Left lung (tissue), 14 donors: ENCODE measurements at places on chromosomes 5 and 9. TPM values are rescaled to one million over a fixed set of nuclear protein-coding genes. Genes with fewer than 3 reads are reported as not detected.

DNA sequence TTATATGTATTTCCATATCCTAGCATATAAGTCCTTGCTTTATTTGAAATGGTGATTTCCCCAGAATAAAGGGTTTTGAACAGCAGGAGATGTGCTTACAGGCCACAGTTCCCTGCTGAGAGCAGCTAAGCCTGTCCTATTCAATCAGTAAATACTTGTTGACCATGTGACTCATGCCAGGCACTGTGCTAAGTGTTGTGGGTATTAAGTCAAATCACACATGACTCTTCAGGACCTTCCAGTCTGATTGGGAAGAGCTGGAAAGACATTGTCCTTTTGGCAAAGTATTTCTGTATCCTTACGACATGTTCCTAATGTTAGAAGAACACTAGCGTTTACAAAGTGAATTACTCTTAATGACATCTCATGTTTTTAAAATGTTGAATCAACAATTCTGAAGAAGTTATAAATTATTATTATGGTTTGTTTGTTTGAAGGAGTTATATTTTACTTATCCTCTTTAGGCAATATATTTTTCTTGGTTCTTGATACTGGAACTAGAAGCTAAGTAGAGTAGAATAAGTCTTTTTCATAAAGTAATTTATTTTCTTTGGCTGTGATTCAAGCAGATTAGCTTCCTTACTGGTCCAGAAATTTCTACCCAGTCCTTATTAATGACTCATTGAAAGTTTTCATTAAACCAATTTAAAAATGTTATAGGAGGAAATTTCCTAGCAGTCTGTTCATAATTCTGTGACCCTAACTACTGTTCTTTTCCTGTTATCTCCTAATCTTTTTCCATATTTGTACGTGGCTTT lies 82.1 kb downstream of the GAPVD1 start:
- no peaks in the 10 kb centered on the region for H3K27me3 ChIP-seq
- DNase-seq, result no peak
- H3K36me3 ChIP-seq, result peaks cover 83% of the 10 kb centered on the region
- no peaks in the 10 kb centered on the region for H3K4me1 ChIP-seq
- H3K27ac ChIP-seq, result no peak overlapping the region

- DNase-seq, result no peak
- no peaks in the 10 kb centered on the region for H3K36me3 ChIP-seq
- H3K4me3 ChIP-seq, result no peak overlapping the region
- H3K27ac ChIP-seq, result no peak overlapping the region
- no peaks in the 10 kb centered on the region for H3K27me3 ChIP-seq
Measured at GRCh38 chr9:6656614-6657300, 11.2 kb upstream of the GLDC start.

- H3K4me1 ChIP-seq, result no peaks in the 10 kb centered on the region
- H3K27me3 ChIP-seq, result no peaks in the 10 kb centered on the region
- DNase-seq, result no peak
- no peak overlapping the region for H3K4me3 ChIP-seq
- H3K27ac ChIP-seq, result no peak overlapping the region
Measured at GRCh38 chr9:72228282-72228681, 79.0 kb downstream of the GDA start.

DNA sequence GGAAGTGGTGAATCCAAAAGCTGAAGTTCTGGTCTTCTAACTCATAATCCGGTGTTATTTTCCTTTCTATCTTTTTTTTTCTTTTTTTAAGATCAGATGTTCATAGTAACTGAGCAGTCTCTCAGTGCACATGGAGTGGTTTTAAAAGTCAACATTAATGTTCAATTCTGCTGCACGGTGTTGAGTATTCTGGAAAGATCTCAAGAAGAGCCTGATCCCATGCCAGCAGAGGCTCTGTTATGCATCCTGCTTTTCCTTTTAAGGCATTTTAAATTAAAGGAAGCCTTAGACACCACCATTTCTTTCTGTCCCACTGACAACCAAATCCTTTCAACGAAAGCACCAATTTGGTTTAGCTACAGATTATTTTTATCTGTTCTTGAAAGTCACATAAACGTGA lies 33.4 kb downstream of the SEMA5A start:
- no peak overlapping the region for H3K4me3 ChIP-seq
- no peaks in the 10 kb centered on the region for H3K4me1 ChIP-seq
- H3K27me3 ChIP-seq, result no peaks in the 10 kb centered on the region
- H3K27ac ChIP-seq, result no peak overlapping the region
- H3K36me3 ChIP-seq, result no peaks in the 10 kb centered on the region

DNA sequence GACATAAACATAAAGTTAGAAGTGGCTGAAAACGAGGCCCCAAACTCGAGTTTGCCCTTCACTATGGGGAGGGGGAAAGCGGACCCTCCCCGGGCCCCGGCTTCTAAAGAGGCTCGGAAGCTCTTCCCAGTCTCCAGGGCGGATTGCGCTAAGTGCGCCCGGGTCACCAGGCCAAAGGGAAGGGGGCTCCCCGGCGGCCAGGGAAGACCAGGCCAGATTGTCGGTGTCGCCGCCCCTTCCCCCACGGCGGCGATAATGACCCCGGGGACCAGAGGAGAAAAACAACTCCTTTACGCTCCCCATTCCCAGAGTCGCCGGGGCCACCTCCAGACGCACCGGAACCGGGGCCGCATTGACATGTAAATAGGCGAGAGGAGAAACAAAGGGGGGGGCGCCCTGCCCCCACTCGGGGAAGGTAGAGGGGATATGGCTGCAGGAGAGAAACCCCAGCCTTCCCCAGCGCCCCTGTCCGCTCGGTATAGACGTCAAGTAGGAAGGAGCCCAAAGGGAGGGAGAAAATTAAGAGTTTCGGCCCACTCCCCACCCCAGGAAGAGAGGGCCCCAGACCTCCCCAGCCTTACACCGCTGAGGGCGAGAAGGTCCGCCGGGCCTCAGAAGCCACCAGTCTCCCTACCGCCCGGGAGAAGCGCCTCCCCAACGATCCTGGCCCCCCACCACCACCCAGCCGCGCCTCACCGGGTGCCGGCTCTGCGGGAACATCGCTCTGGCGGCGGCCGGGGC lies 1.7 kb downstream of the TLE1 start:
- peak overlapping the region; percentile 78 for H3K4me3 ChIP-seq
- H3K27me3 ChIP-seq, result no peaks in the 10 kb centered on the region
- DNase-seq, result peak; percentile 82
- no peaks in the 10 kb centered on the region for H3K36me3 ChIP-seq
- peaks cover 6% of the 10 kb centered on the region for H3K4me1 ChIP-seq

DNA sequence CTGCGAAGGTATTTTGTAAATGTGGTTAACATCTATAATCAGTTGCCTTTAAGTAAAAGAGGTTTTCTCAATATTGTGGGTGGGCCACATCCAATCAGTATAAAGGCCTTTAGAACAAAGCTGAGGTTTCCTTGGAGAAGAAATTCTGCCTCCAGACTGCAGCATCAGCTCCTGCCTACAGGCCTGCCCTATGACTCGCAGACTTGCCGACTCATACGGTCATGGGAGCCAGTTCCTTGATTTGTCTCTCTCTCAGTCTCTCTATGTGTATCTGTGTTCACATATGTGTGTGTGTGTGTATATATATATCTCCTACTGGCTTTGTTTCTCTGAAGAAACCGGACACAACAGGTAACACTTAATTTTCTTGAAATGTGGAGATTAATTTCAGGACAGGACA lies 45.3 kb downstream of the SLC36A1 start:
- no peak for DNase-seq
- H3K36me3 ChIP-seq, result peaks cover 33% of the 10 kb centered on the region
- H3K27ac ChIP-seq, result peak overlapping the region; percentile 76
- H3K4me3 ChIP-seq, result no peak overlapping the region
- no peaks in the 10 kb centered on the region for H3K27me3 ChIP-seq
- no peaks in the 10 kb centered on the region for H3K4me1 ChIP-seq

- no peaks in the 10 kb centered on the region for H3K4me1 ChIP-seq
- H3K27me3 ChIP-seq, result no peaks in the 10 kb centered on the region
- H3K27ac ChIP-seq, result no peak overlapping the region
- H3K36me3 ChIP-seq, result no peaks in the 10 kb centered on the region
Measured at GRCh38 chr5:91007251-91007650, 375.9 kb downstream of the ARRDC3 start.

GRCh38 chr9:5052838-5053237 lies 67.8 kb downstream of the JAK2 start:
- H3K36me3 ChIP-seq, result no peaks in the 10 kb centered on the region
- no peak overlapping the region for H3K27ac ChIP-seq
- H3K4me3 ChIP-seq, result no peak overlapping the region
- DNase-seq, result no peak
- H3K4me1 ChIP-seq, result no peaks in the 10 kb centered on the region
- no peaks in the 10 kb centered on the region for H3K27me3 ChIP-seq

GRCh38 chr5:128213340-128213739 lies 129.8 kb downstream of the SLC12A2 start:
- H3K27ac ChIP-seq, result no peak overlapping the region
- H3K4me3 ChIP-seq, result no peak overlapping the region
- H3K27me3 ChIP-seq, result no peaks in the 10 kb centered on the region
- no peaks in the 10 kb centered on the region for H3K36me3 ChIP-seq
- H3K4me1 ChIP-seq, result no peaks in the 10 kb centered on the region

DNA sequence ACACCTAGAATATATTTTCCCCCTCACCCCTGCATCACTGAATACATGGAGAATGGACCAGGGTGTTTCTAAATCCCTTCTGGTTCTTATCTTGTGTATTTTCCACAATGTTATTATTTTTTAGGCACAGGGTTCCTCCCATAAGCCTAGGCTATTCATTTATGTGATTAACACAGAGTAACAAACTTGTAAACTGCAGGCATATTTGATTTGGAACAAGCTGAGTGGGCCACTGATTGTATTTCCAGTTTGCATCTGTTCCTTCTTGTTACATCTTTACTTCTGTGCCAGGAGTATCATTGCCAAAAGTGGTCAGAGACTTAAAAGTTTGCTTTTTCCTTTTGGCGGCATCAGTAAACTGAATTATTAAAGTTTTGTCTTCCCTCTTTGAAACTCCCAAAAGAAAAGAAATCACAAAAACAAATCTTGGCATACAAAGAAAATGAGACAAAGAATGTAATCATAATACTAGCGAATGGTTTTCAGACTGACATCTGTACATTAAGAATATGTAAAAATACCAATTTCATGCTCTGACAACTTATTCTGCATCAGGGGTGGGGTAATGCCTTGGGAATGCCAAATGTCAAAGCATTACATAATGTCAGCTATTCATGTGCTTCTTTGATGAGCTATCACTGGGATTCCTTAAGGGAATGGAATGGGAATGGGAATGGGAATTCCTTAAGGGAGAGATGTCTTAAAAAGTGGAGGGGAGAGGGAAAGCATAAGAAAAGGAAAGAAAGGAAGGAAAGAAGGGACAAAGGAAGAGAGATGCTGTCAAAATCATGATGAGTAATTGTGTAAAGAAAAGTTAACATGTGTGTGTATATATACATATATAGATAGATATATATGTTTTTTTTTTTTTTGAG lies 22.2 kb upstream of the PAX5 start:
- H3K4me1 ChIP-seq, result no peaks in the 10 kb centered on the region
- no peak overlapping the region for H3K4me3 ChIP-seq
- no peak overlapping the region for H3K27ac ChIP-seq
- no peak for DNase-seq

DNA sequence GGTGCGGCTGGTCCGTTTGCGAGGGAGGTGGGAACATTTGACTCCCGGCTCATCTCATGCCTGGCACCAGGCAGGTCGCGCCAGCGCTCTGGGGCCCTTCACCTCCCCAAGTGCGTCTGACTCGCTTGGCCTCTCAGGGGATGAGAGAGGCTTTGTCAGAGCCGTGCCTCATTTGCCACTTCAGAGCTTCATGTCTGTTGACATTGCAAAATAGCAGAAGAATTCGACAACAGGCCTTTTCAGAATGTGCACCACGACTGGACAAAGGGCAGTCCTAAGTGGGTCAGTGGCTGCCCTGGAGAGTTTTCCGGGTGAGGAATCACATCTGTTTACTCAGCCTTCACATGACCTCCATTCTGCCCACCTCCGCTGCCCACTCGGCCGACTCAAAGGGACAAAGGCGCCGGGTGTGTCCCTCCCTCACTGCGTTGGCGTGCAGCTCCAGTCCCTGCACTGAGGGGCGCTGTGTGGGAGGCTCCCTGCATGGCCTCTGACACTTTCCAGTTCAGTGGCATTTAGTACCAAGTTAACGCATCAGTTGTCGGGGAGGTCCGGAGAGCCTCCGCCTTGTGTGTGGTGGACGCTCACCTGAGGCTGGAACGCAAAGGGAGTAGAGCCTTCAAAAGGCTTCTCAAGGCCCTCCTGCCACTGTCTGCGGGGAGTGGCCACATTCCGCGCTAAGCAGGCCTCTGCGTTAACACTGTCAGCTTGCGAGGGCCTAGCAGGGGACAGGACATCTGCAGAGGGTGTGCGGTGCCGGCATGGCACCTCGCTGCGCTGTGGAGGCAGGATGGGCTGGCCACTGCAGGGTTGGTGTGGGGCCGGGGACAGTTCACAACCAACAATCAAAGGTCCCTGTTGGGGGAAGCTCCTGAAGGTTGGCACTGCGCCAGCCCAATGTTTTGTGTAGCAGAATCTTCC lies 171.5 kb downstream of the NXNL2 start:
- DNase-seq, result peak; percentile 80
- H3K36me3 ChIP-seq, result no peaks in the 10 kb centered on the region
- H3K27me3 ChIP-seq, result no peaks in the 10 kb centered on the region
- no peak overlapping the region for H3K27ac ChIP-seq

- H3K27ac ChIP-seq, result no peak overlapping the region
- H3K4me1 ChIP-seq, result no peaks in the 10 kb centered on the region
- H3K27me3 ChIP-seq, result no peaks in the 10 kb centered on the region
Measured at GRCh38 chr9:14366076-14366475, 52.1 kb upstream of the NFIB start.

DNA sequence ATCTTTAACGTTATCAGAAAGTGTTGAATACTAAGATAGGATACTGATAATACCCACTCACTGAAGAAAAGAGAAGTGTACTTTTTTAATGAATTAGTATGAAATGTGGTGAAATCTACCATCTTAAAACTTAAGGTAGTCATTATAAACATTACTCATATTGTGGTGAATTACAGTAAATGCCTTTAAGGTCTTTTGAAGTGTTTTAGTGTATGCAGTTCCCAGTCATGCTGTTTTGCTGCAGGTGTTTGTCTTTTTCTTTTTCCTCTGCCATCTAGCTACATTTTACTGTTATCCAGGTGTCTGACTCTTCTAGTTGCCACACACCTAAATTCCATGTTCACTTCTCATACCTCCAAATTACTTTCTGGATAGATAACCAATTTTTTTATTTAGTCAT lies 72.6 kb downstream of the ERMP1 start:
- H3K4me3 ChIP-seq, result no peak overlapping the region
- DNase-seq, result no peak
- H3K27me3 ChIP-seq, result no peaks in the 10 kb centered on the region
- no peak overlapping the region for H3K27ac ChIP-seq
- peaks cover 86% of the 10 kb centered on the region for H3K36me3 ChIP-seq

- H3K36me3 ChIP-seq, result no peaks in the 10 kb centered on the region
- no peak for DNase-seq
- no peak overlapping the region for H3K27ac ChIP-seq
Measured at GRCh38 chr9:98760231-98760630, 36.1 kb downstream of the ANKS6 start.

The CARTPT gene
- total RNA-seq, result not detected

The SARDH gene
- 5.9 TPM for total RNA-seq

The EIF4E1B gene
- total RNA-seq, result not detected

The TMC1 gene
- total RNA-seq, result 0.26 TPM

The RNF180 gene
- 12.4 TPM for total RNA-seq

The SPATA31A3 gene
- total RNA-seq, result not detected

The PCDHB5 gene
- 2.5 TPM for total RNA-seq

The NR2F1-AS1 gene
- 18.3 TPM for total RNA-seq

The HCN1 gene
- total RNA-seq, result 0.09 TPM

The ANKRD18A gene
- 5.4 TPM for total RNA-seq
